Spinal cord (tissue), 10 donors: ENCODE measurements at places on chromosomes 4 and X.

DNA sequence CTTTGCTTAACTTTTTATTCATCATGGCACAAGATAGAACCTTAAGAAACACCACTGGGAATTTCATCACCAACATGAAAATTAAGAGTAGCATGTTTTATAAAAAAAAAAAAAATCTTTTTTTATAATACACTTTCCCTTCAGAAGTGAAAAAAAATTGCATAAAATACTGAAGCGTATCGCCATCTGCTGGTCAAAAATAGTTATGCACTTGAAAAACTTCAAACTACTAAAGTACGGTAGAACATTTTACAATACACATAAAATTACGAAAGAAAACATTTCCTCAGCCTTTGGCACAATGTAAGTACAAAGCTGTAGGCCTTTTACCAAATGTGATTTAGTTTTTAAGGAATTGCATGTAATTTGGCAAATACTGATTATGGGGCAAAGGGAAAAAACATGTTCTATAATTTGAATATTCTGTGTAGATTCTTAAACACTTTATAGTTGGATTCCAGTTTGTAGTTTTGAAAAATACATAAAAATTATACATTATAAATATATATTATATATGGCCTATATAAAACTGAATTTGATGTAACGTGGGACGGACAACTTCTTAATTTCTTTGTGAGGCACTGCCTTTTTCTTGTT lies 26.5 kb downstream of the HCCS start:
- peak; percentile 26 for DNase-seq

GRCh38 chr4:156762851-156763250 lies 208.7 kb downstream of the PDGFC start:
- peak; percentile 14 for DNase-seq

GRCh38 chr4:48991357-48991756 lies 5.3 kb downstream of the CWH43 start:
- no peak for DNase-seq

DNA sequence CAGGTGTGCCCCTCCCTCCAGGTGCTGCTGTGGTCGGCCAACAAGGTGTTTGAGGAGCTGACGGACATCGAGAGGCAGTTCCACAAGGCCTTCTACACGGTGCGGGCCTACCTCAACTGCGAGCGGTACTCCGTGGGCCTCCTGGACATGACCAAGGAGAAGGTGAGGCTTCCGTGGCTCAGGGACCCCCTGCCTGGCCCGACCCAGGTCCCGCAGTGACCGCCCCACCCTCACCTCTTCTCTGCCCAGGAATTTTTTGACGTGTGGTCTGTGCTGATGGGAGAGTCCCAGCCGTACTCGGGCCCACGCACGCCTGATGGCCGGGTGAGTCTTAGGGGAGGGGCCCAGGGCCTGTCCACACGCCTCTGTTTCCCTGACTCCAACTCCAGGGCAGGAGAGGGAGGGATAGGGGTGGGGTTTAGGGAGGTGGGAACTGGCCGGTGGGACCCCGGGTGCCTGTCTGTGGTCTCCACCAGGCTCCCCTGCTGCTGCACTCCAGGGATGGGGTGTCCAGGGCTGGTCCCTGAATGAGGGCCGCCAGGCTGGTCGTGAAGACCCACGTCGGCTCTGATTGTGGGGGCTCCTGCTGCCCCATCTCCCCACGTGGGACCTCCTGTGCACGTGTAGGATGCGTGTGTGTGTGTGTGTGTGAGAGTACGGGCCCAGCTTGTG lies 20.1 kb downstream of the ATP5ME start:
- DNase-seq: no peak

DNA sequence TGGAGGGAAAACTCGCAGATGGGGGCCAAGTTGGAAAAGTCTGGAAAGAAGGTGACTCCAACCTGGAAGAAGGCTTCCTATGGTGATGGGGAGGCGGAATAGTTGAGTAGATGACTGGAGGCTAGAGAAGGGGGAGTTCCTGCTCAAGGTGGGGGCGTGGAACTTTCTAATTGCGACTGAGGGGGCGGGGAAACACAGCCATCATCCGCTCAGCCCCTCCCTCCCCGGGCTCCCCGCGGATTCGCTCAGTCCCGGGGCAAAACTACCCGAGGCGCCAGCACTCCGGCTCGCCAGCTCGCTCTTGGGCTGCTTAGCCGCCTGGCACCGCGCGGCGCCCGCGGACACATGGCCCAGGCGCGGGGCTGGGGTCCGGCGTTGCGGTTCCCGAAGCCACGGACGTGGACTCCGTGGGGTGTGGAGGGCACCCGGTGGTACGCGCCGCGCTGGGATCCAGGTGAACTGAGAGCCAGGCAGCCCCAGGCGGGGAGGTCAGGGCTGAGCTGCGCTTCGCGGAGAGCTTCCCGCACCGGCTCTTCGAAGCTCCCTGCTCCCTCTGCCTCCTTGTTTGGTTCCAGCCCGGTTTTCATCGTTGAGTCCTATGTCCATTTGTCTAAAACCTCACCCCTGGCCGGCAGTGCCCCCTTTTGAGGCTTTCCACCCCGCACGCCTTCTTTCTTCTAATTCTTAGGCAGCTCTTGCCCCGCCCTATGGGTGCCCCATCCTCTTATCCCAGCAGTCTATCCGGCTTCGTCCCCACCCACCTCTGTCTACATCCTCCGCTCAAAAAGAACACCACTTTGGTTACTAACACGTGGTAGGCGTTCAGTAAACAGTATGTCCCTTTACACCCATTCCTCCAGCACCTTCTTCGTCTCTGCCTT lies 38.9 kb downstream of the STARD8 start:
- no peak for DNase-seq

GRCh38 chr4:20860878-20861277 lies 160.6 kb downstream of the PACRGL start:
- no peak for DNase-seq

DNA sequence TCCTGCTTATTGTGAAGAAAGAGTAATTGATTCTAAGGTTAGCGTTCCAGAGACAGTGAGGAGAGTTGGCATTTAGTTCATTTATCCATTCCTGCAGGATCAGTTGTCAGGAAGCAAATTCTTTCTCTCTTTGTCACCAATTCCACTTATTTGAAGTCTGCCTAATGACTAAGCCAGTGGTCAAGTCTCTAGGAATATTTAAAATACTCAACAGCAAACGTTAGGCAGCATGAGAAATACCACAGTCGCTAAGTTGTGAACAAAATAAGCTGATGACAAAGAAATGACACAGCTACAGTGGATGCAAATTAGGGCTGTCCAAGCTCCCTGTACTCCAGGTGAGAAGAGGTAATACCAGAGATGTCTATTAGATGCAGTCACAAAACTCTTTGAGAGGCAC lies 6.6 kb upstream of the MAGEB17 start:
- no peak for DNase-seq

- no peak for DNase-seq
These were observed 28.5 kb upstream of the RTL3 start for GRCh38 chrX:78687586-78687985.

GRCh38 chr4:64399313-64400109 lies 9.7 kb downstream of the TECRL start:
- DNase-seq: no peak

- DNase-seq: peak; percentile 31
These were observed 292.0 kb downstream of the CCSER1 start for GRCh38 chr4:90419124-90419711.

- DNase-seq: no peak
These were observed 4.7 kb downstream of the SPARCL1 start for GRCh38 chr4:87524456-87524855.

GRCh38 chrX:129695937-129696336 lies 41.2 kb upstream of the APLN start:
- DNase-seq: no peak
